ENCODE measurements at places on chromosomes 7 and 10. TPM values are rescaled to one million over a fixed set of nuclear protein-coding genes. Genes with fewer than 3 reads are reported as not detected.

Gene IFIT3
- 10.9 TPM for total RNA-seq

Gene WNT16
- 0.22 TPM for total RNA-seq

Gene DYDC2
- not detected for total RNA-seq

Gene PNLIP
- total RNA-seq: not detected

Gene CAMK1D
- total RNA-seq: 0.13 TPM

Gene LEP
- total RNA-seq: 0.22 TPM

All from GM23248 (cell line).